ENCODE measurements at places on chromosomes 7 and 10. TPM values are rescaled to one million over a fixed set of nuclear protein-coding genes. Genes with fewer than 3 reads are reported as not detected.

- no peak for DNase-seq
These were observed 18.5 kb downstream of the KNDC1 start for GRCh38 chr10:133178357-133179127.

GRCh38 chr7:2843711-2844152, 376 bp downstream of the GNA12 start:
- peak; percentile 77 for DNase-seq

GRCh38 chr7:127678337-127678736, 26.3 kb downstream of the SND1 start:
- DNase-seq, result no peak

DNA sequence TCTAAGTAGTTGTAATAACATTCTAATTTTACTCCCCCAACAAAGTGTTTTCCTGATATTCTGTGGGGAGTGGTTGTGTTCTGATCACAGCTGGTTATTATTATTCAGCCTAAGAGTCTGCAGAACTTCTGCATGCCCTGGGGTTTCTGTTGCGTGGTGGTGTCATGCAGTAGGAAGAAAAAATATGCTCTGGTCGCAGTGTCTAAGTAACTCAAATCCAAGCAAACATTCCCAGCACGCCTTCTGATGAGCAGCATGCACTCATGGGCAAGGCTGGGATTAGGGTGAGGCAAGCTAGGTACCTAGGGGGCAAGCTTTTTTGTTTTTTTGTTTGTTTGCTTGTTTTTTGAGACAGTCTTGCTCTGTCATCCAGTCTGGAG, 112.8 kb upstream of the KMT2E start:
- no peak for DNase-seq

- peak; percentile 58 for DNase-seq
These were observed 697.6 kb downstream of the KCNMA1 start for GRCh38 chr10:76939933-76940468.

DNA sequence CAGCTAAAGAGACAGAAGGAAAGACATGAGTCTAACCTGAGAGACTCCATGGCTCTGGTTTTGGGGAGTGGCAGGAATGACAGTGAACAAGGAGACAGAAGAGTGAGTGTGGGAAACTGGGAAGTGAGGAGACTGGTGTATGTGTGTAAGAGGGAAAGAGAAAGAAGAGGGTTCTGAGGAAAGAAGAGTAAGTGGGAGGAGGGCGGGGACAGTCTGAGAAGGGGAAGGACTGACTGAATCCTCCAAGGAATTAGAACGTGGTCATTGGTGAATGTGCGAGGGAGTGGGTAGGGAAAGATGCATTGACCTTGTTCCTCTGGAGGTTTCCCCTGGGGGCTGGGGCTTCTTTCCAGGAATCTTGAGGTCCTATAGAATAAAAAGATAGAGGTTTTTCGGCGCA, 26.6 kb downstream of the WNT8B start:
- DNase-seq, result no peak

GRCh38 chr7:3117081-3117480, 73.4 kb upstream of the CARD11 start:
- no peak for DNase-seq

GRCh38 chr7:43193893-43194292, 81.4 kb downstream of the HECW1 start:
- no peak for DNase-seq

DNA sequence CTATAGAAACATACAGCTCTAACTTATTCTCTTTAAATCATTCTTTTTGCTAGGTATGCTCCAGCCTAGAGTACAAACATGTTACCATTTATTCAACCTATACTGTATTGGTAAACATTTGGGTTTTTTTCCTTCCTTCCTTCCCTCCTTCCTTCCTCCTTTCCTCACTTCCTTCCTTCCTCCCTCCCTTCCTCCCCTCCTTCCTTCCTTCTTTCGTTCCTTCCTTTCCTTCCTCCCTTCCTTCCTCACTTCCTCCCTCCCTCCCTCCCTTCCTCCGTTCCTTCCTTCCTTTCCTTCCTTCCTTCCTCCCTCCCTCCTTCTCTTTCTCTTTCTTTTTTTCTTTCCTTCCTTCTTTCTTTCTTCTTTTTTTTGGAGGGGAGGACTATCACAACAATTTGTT, 286.7 kb upstream of the PRKCQ start:
- no peak for DNase-seq

- DNase-seq, result peak; percentile 50
These were observed 338.0 kb upstream of the MKI67 start for GRCh38 chr10:128463991-128464760.

- DNase-seq, result peak; percentile 14
These were observed 138.1 kb downstream of the KIAA1217 start for GRCh38 chr10:24346877-24347519.

DNA sequence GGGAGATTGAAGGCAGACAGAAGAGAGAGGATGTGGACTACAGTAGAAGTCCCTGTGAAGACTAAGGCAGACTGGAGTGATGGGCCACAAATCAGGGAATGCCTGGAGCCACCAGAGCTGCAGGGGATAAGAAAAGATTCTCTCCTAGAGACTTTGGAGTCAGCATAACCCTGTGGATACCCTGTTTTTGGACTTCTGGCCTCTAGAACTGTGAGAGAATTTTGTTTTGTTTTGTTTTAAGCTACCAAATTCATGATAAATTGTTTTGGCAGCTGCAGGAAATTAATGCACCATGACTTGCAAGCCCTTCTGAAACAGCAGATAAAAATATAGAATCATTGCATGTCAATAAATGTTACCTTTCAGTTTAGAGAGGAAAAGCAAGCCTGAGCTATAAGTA, 41.3 kb downstream of the INHBA start:
- no peak for DNase-seq

GRCh38 chr7:39321909-39322498, 244.2 kb upstream of the YAE1 start:
- DNase-seq, result no peak

- DNase-seq, result peak; percentile 52
These were observed 2.1 kb downstream of the SP8 start for GRCh38 chr7:20784388-20785156.

GRCh38 chr7:44107116-44107960, 3.2 kb downstream of the AEBP1 start:
- no peak for DNase-seq

GRCh38 chr7:85191383-85191782, 4.5 kb upstream of the SEMA3D start:
- no peak for DNase-seq

DNA sequence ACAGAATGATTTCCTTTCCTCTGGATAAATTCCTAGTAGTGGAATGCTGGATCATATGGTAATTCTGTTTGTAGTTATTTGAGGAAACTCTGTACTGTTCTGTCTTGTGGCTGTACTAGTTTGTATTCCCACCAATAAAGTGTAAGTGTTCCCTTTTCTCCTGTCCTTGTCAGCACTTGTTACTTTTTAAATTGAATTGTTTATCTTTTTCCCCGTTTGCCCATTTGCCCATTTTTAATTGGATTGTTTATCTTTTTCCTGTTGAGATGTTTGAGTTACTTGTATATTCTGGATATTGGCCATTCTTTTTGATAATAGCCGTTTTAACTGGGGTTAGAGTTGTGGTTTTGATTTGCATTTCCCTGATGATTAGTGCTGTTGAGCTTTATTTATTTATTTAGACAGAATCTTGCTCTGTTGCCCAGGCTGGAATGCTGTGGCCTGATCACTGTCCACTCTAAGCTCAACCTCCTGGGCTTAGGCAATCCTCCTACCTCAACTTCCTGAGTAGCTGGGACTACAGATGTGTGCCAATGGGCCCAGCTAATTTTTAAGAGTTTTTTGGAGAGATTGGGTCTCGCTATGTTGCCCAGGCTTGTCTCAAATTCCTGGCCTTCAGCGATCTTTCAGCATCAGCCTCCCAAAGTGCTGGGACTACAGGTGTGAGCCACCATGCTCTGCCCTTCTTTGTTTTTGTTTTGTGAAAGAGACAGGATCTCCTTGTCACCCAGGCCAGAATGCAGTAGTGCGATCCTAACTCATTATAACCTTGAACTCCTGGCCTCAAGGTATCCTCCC, 23.0 kb downstream of the BMPR1A start:
- no peak for DNase-seq

DNA sequence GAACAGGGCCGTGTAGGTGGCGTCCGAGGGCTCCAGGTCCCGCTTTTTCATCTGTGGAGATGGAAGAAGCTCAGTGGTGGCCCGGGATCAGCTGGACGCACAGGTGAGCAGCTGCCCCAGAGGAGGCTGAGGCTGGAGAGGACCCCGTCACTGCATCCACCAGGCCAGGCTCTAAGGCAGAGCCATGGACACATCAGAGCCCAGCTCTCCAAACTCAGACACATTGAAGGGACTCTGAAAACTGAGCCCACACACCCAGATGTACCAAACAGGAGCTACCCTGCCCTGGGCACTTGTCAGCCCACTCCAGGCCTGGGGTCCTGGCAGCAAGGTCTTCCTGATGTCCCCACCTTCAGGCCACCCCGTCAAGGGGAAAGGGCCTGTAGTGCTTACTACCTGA, 8.8 kb downstream of the PTCD1 start:
- no peak for DNase-seq

DNA sequence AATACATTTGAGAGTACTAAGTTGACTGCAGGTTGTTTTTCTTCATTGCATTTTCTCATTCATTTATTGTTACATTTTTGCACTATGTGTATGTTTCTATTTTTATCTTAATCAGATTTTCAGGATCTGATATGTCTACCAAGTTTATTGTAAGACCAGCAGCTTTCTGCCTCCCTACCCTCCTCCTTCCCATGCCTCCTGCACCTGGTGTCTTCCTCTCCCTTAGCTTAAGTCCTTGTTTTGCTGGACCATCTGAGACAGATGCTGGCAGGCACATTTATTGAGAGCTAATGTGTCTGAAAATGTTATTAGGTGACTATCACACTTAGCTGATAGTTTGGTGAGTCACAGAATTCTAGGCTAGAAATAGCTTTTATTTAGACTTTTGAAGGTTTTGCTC, 79.6 kb downstream of the ANLN start:
- DNase-seq, result no peak

DNA sequence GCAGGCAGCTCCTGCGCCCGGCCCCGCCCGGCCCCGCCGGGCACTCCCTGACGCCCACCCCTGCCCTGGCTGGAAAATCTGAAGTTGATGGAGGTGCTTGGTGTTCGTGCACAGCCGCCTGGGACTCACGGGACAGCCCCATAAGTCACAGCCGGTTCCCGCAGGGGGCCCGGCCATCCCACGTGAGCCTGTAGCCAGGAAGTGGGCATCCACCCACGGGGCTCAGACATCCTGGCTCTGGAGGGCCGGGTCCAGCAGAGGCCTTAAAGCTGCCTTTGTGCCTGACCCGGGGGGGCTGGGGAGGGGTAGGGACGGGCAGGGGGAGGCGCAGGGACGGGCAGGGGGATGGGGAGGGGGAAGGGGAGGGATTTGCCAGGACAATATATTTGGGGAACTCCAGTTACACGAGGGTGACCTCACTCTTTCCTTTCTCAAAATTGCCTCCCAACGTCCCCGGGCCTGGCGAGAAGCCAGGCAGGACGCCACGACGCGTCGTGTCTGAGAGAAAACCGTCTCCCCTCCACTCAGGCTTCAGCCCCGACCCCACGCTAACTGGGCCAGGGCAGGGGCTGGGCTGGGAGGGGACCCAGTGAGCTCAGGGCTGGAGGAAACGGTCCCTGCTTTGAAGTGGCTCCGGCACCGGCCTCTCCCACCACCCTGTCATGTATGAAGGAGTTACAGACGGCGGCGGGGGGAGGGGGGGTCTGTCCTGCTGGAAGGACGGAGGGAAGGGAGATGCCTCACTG, 82.1 kb upstream of the PDGFA start:
- peak; percentile 49 for DNase-seq

GRCh38 chr10:123147635-123148413, at the start of gene HMX2:
Gene HMX2 (plus strand): TSS chr10:123148136. CDS start chr10:123148379, 243 bp downstream.
- DNase-seq, result no peak

DNA sequence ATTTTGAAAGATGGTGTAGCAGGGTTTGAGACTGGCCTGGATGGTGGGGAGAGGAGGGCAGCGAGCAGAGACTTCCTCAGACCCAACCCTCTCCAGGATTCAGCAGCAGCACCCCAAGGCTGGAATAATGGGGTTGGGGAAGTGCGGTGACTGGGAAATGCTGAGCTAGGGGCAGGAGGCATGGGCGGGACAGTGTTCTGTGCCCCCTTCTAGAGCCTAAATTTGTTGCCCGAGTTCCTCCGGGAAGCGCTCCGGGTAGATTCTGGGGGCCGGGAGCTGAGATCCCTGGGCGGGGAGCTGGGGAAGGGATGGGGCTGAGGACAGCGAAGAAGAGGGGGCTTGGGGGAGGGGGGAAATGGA, at the start of gene CHAT:
TSS of gene CHAT (plus strand) at position 156 of the 360 bp plus-strand sequence. CDS start at position 309, 153 bp downstream.
- DNase-seq, result no peak

- no peak for DNase-seq
These were observed 69.1 kb upstream of the COMTD1 start for GRCh38 chr10:75304741-75305390.

GRCh38 chr7:77991656-77992055, 193.1 kb downstream of the PHTF2 start:
- DNase-seq, result no peak

GRCh38 chr10:22372298-22372697, 27.0 kb downstream of the SPAG6 start:
- DNase-seq, result no peak

GRCh38 chr7:137120690-137121089, 222.8 kb downstream of the PTN start:
- no peak for DNase-seq

DNA sequence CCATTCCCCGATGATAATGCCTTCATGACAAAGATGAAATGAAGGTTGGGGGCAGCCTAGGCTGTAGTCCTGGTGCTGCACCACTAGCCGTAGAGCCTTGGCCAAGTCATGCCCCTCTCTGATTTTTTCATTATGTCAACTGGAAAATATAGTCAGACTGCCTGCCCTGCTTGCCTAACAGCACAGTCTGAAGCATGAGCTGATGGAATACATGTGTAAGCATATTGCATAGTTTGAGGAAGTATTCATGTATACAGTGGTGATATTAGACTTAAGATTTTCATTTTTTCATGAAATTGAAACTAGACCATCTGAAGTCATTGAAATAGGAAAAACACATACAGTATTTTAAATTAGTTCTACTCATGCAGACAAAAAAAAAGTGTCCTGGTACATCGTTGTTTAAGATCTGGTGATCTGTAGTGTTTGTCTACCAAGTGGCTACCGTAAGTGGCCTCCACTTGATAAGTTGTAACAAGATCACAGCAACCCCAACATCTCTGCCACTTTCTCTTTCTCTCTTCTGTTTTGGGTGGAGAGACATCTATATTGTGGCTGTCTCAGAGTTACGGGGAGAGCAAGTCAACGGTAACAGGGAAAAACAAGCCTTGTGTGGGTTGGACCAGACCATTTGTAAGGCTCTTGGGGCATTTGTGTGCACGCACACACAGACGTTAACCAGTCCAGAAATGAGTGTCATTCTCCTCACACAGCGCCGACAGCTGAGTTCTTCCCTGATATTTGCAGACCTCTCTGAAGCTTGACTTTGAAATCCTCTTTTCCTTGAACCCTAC, 716.6 kb upstream of the GALNT17 start:
- no peak for DNase-seq

- peak; percentile 85 for DNase-seq
These were observed 1.1 kb upstream of the EGR2 start for GRCh38 chr10:62817121-62817765.

Gene C7orf57
- not detected for total RNA-seq

Gene SKIDA1
- total RNA-seq, result not detected

Gene CPA4
- total RNA-seq, result not detected

Gene TSPAN15
- total RNA-seq, result 97.4 TPM

Gene PIK3AP1
- total RNA-seq, result 14.5 TPM

Gene STEAP4
- total RNA-seq, result 14.5 TPM

Gene STAG3
- 0.92 TPM for total RNA-seq

Gene GRM3
- total RNA-seq, result not detected

Gene EN2
- not detected for total RNA-seq

Gene SH2D4B
- total RNA-seq, result not detected

Gene AHR
- total RNA-seq, result 81.3 TPM

Gene FGL2
- 0.87 TPM for total RNA-seq

Gene CPA2
- 4.1 TPM for total RNA-seq

Gene ADD3
- 600 TPM for total RNA-seq

Gene DNAH11
- 0.45 TPM for total RNA-seq

Gene HECW1
- 0.73 TPM for total RNA-seq

Data from stomach (tissue), 19 donors.